HEK293T (cell line): ENCODE measurements at places on chromosomes 12 and 14.
A peak's percentile ranks its signal among the peaks of the same experiment; 100 is the strongest.

DNA sequence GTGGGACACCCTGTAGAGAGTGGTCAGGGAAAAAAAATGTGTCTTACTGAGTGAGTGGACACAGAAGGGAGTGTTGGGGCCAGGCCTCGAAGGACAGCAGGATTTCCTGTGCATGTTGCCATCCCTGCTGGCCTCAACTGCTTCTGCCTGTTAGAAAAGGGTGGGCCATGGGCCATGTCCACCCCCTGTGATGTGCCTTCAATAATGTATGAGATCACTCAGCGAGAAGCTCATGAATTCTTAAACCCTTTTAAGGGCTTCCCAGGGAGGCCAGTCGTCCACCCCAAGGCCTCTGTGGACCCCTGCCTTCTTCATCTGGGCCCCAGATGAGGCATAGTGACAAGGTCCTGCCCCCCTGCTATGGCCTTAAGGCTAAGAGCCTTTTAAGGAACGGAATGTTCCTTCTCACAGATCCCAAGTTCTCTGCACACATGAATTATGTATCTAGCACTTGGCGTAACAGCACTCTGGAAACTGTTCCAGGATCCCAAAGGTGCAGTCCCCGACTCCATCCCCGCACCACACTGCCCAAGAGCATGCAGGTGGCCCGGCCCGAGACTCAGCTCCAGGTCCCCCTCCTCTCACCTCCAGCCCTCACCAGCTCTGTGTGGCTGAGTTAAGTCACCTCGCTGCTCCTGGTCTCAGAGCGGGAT, 8.9 kb upstream of the C14orf132 start:
- no peak for DNase-seq

DNA sequence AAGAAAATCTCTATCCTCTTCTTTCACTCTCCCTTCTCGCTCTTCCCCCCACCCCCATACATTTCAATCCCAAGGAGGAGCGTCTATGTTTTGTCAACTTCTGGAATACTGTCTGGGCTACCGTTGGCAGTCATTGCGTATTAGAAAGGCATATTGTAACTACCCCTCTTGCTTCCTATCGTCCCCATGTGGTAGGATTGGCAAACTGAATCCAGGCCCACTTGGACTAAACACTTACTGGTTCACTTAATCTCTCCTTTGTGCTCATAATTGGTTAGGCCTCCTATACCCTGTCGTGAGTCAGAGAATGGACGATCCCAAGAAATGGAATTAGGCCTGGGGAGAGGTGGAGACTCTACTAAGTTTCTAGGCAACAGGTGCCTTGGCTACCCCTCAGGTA, 68.8 kb upstream of the SLC8A3 start:
- DNase-seq: peak; percentile 20

- DNase-seq: no peak
Measured at GRCh38 chr12:92186038-92186470, 40.4 kb upstream of the BTG1 start.

GRCh38 chr12:777550-778047, 25.2 kb downstream of the WNK1 start:
- no peak for DNase-seq

- no peak for DNase-seq
Measured at GRCh38 chr12:102510463-102510862, 30.1 kb upstream of the IGF1 start.

DNA sequence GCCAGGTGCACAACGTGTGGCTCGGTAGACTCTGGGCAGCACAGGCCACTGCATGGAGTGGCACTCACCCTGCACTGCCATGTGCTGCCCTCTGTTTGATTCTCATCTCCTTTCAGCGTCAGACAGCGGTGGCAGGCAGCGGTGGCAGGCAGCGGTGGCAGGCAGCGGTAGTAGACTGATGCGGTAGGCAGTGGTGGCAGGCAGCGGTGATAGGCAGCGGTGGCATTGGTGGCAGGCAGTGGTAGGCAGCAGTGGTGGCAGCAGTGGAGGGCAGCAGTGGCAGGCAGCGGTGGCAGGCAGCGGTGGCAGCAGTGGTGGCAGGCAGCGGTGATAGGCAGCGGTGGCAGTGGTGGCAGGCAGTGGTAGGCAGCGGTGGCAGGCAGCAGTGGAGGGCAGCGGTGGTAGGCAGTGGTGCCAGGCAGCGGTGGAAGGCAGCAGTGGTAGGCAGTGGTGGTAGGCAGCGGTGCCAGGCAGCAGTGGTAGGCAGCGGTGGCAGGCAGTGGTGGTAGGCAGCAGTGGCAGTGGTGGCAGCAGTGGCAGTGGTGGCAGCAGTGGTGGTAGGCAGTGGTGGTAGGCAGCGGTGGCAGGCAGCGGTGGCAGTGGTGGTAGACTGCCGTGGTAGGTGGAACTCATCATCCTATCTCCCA, 6.0 kb upstream of the MEG3 start:
- DNase-seq: no peak

DNA sequence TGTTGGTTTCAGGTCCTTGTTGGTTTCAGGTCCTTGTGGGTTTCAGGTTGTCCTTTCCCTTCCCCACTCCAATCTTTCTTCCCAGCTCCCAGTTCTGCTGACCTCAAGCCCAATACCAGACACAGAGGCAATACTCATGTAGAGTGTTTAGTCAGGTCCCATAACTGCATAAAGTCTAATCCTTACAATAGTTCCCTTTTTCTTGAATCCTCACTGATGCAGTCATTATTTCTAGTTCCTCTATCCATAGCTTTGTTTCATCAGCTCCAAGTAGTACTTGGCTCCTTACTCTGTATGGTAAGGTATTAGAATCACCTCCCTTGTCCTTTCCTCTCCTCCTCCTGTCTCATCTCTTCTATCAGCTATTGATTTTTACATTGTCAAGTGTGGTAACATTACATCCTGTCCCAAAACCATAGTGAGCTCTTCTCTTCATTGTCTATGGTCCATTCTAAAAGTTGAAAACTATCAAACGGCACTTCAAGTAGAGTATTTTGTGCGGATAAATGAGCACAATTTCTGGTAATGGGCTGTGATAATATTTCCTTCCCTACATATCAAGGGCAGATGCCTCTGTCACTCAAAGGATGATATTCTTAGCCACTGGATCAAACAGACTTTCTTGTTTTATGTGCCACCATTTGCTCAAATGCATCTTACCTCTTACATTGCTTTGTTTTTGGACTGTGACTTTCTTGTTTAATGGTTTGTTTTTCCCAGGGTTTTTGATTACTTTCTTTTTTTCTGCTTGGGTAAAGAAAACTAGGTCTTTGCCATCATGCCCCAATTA, 57.2 kb upstream of the JDP2 start:
- no peak for DNase-seq

GRCh38 chr14:99200654-99201005, 71.4 kb downstream of the BCL11B start:
- DNase-seq: no peak

DNA sequence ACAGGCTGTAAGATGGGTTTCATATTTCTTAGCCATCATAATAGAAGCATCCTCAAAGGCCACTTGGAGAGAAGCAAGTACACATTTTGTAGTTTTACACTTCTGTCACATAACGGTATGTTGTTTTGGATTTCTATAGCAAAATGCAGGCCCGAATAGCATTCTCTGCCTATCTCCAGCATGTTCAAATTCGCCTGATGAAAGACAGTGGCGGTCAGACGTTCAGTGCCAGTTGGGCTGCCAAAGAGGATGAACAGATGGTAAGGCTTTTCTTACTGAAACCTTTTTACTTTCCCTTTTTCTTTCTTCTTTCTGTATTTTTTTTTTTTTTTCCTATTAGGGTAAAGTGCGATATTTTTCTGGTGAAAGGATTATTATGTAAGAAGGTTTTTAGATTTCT, 110.5 kb downstream of the TTLL5 start:
- no peak for DNase-seq

- no peak for DNase-seq
Measured at GRCh38 chr14:58865514-58866281, 227.9 kb downstream of the DACT1 start.

DNA sequence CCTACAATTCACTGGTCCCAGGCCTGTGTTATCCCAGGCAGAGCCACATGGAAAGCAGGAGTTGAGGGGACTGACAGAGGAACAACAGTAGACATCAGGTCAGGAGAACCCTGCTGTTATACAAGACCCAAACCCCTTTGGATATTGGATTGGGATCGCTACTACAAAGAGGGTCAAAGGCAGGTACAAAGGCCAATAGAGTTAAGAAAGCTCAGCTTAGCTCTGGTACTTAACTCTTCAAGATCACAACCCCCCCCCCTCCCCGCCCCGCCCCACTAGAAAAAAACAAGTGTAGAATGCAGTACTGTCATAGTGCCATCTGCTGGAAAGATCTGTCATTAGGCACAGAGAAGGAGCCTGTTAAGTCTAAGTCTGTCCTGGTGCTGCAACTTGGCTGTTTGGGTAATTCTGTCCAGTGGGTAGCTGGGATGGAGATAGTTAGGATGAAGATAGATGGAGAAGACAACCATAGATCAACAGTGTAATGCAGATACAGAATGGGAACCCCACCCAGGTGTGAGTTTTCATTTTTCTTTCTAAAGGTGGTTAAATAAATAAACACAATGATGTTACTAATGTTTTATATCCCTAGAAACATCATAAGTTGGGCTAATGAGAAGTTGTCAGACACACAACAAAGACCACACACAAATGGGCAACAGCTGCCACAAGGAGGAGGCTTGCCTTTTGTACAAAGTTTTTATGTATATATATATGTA, 17.2 kb downstream of the REM2 start:
- peak; percentile 65 for DNase-seq
